ENCODE measurements at places on chromosomes 16 and 17.

- no peak for DNase-seq
These were observed 3.2 kb downstream of the CCR7 start for GRCh38 chr17:40561871-40562611.

- DNase-seq, result no peak
These were observed 37.9 kb downstream of the AMFR start for GRCh38 chr16:56387396-56387795.

DNA sequence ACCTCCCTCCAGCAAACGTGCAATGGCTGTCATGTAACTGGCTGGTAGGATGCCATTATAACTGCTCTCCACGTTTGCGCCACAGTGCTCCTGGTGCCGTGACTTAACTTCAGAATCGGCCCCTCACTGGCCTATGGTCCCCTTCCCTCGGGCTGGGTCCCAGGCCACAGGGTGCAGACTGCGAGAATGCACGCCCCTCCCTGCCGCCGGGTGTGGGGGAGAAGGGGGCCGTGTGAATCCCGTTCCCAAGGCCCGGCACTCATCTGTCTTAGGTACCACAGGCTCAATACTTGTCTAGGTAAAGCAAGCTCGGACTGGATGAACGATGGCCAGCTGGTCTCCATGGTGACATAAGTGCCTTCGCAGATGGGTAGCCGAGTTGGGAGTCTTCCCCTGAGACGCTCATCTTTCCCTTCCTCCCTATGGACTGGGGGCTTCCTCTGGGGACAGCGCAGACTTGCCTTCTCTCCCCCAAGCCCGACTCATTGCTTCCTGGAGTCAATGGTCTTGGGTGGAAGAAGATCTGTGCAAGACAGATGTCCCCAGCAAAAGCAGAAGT lies 37.8 kb downstream of the TIMM22 start:
- no peak for DNase-seq

DNA sequence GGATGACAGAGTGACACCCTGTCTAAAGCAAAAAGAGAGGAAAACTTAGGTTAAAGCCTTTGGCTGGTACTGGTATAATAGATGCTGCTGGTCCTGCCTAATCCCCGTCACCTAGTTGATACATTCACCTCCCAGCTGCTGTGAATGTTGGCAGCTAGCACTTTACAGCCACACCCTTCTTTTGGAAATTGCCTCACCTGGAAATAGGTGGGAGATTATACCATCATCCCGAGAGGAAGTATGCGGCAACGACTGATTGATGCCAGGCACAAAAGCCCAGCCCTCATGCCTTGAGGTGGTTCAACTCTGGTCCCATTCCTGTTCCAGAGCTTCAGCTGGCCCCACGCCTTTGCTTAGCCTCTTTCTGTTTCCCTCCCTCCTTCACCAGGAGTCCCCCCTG lies 53.2 kb upstream of the SIAH1 start:
- DNase-seq, result no peak

GRCh38 chr16:67170168-67170948 lies at the start of gene NOL3:
Gene NOL3, plus strand, starts transcription at chr16:67170538.
- DNase-seq, result no peak

DNA sequence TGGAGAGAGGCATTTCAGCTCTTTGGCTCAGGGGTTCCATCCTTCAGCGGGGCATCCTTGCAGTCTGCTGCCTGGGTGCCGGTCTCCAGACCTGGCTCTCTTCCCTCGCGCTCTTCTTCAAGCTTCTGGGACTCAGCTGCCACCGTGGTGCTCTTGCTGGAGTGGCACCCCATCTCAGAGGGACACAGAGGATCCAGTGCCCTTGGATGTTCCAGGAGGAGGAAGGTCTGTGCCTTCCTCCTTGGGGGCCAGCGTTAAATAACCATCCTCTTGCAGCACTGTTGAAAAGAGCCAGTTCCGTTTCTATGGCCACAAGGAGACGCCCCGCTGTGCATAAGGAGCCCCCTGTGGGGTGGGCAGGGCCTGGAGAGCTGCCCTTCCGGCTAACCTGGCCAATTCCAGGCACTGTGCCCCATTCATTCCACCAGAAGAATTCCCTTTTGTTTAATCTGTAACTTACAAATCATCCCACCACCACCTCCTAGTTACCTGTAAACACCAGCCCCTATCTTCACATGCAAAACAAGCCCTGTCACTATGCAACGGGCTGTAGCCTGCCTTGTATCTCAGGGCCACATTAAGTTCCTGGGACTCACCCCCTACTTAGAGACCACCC lies 8.6 kb downstream of the CHD9NB start:
- no peak for DNase-seq

DNA sequence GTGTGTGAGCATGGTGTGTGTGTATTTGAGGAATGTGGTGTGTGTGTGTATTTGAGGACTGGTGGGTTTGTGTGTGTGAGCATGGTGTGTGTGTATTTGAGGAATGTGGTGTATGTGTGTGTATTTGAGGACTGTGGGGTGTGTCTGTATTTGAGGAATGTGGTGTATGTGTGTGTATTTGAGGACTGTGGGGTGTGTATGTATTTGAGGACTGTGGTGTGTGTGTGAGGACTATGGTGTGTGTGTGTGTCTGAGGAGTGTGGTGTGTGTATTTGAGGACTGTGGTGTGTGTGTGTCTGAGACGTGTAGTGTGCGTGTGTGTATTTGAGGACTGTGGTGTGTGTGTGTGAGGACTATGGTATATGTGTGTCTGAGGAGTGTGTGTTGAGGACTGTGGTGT lies 18.0 kb upstream of the CACNG1 start:
- no peak for DNase-seq

- DNase-seq, result no peak
These were observed 9.5 kb downstream of the MTMR4 start for GRCh38 chr17:58504826-58505351.

DNA sequence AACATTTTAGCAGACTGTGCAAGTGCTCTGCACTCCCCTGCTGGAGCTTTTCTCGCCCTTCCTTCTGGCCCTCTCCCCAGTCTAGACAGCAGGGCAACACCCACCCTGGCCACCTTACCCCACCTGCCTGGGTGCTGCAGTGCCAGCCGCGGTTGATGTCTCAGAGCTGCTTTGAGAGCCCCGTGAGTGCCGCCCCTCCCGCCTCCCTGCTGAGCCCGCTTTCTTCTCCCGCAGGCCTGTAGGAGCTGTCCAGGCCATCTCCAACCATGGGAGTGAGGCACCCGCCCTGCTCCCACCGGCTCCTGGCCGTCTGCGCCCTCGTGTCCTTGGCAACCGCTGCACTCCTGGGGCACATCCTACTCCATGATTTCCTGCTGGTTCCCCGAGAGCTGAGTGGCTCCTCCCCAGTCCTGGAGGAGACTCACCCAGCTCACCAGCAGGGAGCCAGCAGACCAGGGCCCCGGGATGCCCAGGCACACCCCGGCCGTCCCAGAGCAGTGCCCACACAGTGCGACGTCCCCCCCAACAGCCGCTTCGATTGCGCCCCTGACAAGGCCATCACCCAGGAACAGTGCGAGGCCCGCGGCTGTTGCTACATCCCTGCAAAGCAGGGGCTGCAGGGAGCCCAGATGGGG lies 3.1 kb downstream of the GAA start:
- DNase-seq, result no peak

- DNase-seq, result no peak
These were observed 78.9 kb downstream of the MPRIP start for GRCh38 chr17:17121162-17121561.

- DNase-seq, result no peak
These were observed 445.6 kb upstream of the CA10 start for GRCh38 chr17:52604105-52604504.

DNA sequence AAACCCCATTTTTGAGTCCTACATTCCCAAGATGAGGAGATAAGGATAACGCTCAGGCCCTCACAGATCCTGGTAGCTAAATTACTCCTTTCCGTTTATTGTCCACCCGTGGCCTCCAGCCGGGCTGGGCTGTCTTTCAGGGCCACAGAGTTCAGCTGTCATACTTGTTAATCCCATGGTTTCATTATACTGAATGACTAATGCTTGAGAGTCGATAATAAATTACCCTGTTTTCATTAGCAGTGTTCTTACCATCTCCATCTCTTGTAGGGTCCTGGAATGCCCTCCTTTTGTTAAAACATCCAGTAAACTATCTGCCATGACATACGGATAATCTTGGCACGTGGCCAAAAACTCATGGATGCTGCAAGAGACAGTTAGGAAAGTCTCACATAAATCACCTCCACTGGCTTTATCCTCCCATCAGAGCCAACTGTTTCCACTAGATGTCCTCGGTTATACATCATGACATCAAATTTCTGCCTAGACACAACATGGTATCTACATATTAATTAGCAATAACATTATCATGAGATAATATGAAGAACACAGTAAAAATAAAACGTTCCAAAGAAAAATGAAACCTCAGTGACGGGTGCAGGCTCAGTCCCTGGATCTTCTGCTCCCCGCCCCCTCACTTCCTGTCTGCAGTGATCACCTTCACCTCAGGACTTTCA lies 45.3 kb downstream of the BRD7 start:
- DNase-seq, result peak; percentile 15

DNA sequence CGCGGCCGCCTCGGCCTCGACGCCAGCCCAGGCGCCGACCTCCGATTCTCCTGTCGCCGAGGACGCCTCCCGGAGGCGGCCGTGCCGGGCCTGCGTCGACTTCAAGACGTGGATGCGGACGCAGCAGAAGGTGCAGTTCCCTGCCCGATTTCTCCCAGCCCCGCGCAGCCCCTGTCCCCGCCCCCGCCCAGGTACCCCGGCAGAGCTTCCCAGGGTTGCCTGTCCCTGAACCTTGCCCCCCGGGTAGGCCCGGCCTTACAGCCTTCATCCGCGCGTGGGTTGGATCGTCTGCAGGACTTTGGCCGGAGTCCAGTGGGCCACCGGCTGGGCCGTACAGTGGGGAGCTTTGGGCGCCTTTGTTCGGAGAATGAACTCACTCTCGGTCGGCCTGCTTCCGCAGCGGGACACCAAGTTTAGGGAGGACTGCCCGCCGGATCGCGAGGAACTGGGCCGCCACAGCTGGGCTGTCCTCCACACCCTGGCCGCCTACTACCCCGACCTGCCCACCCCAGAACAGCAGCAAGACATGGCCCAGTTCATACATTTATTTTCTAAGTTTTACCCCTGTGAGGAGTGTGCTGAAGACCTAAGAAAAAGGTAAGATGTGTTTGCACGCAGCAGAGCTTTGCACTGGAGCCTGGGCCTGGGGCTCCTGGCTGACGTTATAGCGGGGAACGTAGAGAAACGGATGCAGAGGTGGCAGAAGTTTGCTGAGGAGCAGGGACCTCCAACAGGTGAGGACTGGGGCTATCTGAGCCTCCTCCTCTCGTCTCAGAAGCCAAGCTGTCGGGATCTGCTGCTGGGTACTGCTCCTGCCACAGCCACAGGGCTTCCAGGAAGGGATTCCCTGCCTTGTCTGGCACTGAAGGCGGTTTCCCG lies 593 bp downstream of the GFER start:
- no peak for DNase-seq

DNA sequence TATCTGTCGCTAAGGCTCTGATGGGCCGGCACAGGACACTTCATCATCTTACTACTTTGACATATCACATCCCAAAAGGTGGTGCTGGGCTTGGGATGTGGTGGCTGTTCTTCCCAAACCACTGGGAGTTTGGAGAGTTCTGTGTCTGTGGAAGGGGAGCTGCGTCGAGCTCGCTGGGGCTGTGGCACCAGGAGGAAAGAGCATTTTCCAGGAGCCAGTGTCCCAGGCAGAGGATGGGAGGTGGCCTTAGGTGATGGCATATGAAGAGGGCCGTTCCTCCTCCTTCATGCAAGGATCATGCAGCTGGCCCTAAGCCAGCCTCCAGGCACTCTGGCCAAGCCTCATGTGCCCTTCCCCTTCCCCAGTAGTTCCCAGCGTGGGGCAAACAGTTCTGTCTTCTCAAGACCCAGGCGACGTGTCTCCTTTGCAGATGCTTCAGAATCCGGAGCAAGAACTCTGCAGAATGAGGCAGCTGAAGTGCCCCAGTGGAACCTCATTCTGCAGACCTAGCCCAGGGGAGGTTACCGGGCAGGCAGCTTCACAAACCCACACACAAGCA lies 89.4 kb upstream of the TNRC6C start:
- DNase-seq, result no peak

Measured in naive thymus-derived CD8-positive, alpha-beta T cell (primary cell).